ENCODE measurements at places on chromosomes 7 and 10. TPM values are rescaled to one million over a fixed set of nuclear protein-coding genes. Genes with fewer than 3 reads are reported as not detected.
A peak's percentile ranks its signal among the peaks of the same experiment; 100 is the strongest.

DNA sequence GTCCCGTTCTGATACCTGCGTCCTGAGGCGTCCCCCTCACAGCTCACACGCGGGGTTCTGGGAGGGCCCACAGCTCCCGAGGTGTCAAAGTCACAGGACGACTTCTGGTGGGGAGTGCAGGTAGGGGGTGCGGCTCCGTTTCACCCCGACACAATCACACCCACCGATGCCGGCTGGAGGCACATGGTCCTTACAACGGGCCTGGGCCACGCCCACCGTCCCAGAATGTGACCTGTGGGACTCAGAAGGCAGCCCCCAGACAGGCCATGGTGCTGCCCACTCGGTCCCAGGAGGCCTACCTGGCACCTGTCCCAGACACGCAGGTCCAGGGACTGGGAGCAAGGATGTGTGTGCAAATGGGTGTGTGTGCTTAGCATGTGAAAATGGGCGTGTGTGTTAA is 86.0 kb downstream of the UNCX start:
- H3K27me3 ChIP-seq = peaks cover 86% of the 10 kb centered on the region
- DNase-seq = no peak
- H3K4me1 ChIP-seq = no peaks in the 10 kb centered on the region
- no peaks in the 10 kb centered on the region for H3K36me3 ChIP-seq
- H3K27ac ChIP-seq = no peak overlapping the region

- H3K27ac ChIP-seq = no peak overlapping the region
- no peak overlapping the region for H3K4me3 ChIP-seq
- no peaks in the 10 kb centered on the region for H3K27me3 ChIP-seq
- no peak for DNase-seq
- peaks cover 10% of the 10 kb centered on the region for H3K4me1 ChIP-seq
Measured at GRCh38 chr10:6348096-6348874, 145.6 kb downstream of the PFKFB3 start.

DNA sequence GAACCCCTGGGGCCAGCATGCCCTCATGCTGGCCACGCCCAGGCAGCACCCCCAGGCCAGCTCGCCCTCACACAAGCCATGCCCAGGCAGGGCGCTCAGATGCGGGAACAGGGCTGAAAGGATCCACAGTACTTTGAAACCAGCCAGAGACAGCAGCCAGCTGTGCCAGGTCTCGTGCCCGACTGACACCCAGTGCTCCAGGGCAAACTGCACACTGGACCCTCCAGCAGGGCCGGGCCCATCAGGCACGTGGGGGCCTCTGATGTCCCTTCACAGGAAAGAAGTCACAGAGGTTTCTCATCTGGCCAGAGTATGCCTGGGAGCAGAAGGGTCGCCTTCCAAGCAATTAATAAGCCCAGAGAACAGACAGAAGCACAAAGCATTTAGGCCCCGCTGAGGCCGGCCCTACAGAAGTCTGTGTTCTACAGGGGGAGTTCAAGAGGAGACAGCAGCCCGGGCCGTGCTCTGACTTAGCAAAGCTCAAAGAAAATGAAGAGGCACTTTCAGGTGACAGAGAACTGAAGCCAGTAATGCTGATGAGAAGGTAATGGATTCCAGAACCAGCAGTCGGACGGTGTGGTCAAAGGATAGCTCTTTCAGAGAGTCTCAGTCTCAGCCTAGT is 21.4 kb downstream of the MAD1L1 start:
- peaks cover 57% of the 10 kb centered on the region for H3K36me3 ChIP-seq
- H3K27me3 ChIP-seq = no peaks in the 10 kb centered on the region
- H3K27ac ChIP-seq = no peak overlapping the region
- H3K4me3 ChIP-seq = no peak overlapping the region
- no peak for DNase-seq
- peaks cover 8% of the 10 kb centered on the region for H3K4me1 ChIP-seq

The ASZ1 gene
- polyA plus RNA-seq = not detected

DNA sequence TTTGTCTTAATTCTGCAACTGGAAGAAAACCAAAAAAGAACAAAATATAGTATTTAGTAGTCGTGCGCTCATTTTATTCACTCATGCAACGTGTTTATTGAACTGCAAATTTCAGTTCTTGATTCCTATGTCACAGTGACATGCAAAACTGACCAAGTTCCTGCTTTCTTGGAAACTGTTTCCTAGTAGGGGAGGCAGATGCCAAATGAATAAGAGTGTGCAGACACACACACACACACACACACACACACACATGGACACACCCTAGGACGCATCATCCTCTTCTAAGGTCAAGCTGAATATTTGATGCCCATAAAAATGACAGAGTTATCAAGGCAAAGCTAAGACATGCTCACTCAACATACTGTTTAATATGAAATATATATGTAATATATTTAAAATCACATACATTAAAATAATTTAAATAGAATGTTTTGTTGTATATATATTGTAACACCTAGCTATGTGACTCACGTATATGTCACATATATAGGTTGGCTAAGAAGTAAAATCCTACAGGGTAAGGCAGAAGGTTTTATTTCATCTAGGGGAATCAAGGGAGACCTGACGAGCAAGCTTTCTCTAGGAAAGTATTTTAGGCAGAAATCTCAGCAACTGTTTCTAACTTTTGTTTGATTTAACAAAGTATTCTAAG is 79.6 kb downstream of the SVIL start:
- no peaks in the 10 kb centered on the region for H3K27me3 ChIP-seq
- no peak for DNase-seq
- peak overlapping the region; percentile 90 for H3K27ac ChIP-seq
- peaks cover 7% of the 10 kb centered on the region for H3K4me1 ChIP-seq
- no peak overlapping the region for H3K4me3 ChIP-seq

The CCL24 gene
- not detected for polyA plus RNA-seq

The INHBA gene
- polyA plus RNA-seq = 81.0 TPM

- no peaks in the 10 kb centered on the region for H3K36me3 ChIP-seq
- no peak for DNase-seq
- no peak overlapping the region for H3K4me3 ChIP-seq
- H3K27me3 ChIP-seq = no peaks in the 10 kb centered on the region
- no peaks in the 10 kb centered on the region for H3K4me1 ChIP-seq
Measured at GRCh38 chr7:19248681-19249080, 103.5 kb upstream of the FERD3L start.

- H3K4me1 ChIP-seq = no peaks in the 10 kb centered on the region
- no peak overlapping the region for H3K27ac ChIP-seq
- no peaks in the 10 kb centered on the region for H3K36me3 ChIP-seq
- no peaks in the 10 kb centered on the region for H3K27me3 ChIP-seq
- H3K4me3 ChIP-seq = no peak overlapping the region
- DNase-seq = no peak
Measured at GRCh38 chr7:46421441-46422230, 500.6 kb upstream of the IGFBP3 start.

The EBLN1 gene
- not detected for polyA plus RNA-seq

The KNDC1 gene
- polyA plus RNA-seq = 1.4 TPM

The PNLIPRP2 gene
- not detected for polyA plus RNA-seq
